HL-60 (cell line): ENCODE measurements at places on chromosomes 7 and 10.
A peak's percentile ranks its signal among the peaks of the same experiment; 100 is the strongest.

- DNase-seq = no peak
Measured at GRCh38 chr7:117146059-117146458, 176.8 kb downstream of the WNT2 start.

- no peak for DNase-seq
Measured at GRCh38 chr10:52533986-52534385, 219.9 kb downstream of the DKK1 start.

GRCh38 chr10:1295756-1296480 lies 239.7 kb downstream of the WDR37 start:
- DNase-seq = no peak

DNA sequence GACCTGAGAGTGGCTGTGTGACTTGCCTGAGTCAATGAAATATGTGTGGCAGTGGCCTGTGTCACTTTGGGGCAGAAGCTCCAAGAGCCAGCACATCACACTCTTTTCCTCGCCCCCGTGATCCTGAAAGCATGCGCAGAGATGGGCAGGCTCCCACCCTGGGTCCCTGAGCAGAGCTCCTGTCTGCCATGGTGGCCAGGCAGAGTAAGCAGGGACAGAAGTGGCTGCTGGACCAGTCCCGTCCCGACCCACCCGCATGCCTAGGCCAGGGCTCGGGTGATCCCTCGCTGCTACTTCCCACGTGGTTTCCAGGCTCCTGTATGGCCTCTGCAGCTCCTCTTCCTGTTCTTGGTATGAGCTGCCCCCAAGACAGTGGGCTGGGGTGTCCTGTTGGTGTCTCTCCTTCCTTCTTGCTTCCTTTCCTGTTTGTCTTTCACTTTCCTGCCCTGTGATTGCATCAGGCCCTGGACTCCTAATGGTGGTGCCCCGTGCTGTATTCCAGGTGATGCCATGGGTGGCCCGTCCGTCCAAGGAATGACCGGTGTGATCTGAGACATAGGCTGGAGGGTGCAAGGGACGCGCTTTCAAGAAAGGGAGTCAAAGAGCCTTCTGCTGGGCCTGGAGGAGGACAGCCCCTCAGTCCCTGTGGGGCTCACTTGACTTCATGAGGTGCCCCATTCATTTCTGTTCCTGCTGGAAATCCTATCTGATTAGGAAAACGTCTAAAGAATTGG lies 71.4 kb upstream of the SHH start:
- no peak for DNase-seq

- DNase-seq = no peak
Measured at GRCh38 chr7:41261080-41261479, 441.8 kb downstream of the INHBA start.

DNA sequence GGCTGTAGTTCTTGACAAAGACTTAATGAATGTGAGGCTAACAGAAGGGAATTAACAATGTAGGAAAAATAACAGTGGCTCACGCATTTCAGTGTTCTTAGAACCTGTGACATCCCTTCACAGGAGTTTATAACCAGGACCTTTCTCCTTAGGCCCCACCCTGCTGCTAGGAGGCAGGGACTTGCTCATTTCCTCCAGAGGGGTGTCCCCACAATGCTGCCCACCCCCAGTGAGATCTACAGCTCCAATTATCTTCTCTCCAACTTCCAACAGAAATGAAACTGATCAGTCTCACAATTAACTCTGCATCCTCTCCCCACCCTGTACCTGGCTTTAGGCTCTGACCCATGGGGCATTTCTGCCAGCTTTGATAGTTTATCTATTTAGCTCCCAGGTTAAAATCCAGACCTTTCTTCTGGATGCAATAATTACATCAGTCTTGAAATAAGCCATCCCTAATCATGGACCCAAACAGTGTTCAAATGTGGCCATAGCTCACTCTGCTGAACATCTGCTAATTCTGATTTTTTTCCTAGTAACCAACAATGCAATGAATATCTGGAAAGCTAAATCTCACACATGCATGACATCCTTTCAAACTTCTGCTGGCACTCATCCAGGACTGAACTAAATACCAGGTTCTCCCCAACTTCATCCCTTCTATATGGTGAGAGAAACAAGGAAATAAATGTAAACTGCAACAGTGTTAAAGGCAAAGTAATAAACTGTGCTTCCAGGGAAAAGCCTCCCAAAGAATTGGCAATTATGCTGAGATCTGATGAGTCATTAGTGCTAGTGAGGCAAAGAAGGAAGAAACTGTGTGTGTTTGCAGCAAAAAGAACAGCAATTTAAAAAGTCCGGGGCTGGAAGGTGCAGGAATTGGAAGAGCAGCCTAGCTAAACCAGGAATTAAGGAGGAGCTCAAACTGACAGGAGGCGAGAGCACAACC lies 64.6 kb downstream of the HERPUD2 start:
- no peak for DNase-seq

DNA sequence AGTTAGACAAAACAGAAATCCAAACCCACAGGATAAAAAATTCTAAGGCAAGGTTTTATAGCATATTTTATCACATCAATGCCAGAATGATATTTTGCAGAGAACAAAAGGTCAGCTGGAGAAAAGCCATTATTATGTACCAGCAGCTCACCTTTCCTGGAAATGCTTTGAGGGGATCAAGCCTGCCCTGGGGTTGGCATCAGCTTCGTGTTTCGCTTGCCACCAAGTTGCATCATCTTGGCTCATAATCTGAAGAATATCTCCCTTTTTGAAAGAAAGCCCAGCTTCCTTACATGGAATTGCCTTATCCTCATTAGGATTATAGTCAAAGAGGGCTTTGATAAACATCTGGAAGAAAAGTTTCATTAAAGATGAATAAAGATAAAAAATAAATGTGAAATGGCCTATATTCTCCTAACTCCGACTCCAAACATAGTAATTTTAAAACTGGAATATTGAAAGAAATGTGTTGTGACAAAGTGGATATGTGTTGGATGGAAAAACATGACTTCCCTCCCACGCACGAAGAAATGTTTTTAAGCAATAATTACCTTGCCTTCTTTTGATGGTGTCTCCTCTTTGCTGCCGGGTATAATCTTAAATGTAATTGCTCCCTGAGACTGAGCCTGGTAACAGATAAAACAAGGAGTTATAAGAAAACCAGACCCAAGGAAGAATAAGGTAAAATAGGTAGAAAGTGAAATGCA lies 121.3 kb upstream of the ODAD2 start:
- DNase-seq = no peak

- DNase-seq = no peak
Measured at GRCh38 chr7:139914306-139915267, 85.5 kb downstream of the TBXAS1 start.

DNA sequence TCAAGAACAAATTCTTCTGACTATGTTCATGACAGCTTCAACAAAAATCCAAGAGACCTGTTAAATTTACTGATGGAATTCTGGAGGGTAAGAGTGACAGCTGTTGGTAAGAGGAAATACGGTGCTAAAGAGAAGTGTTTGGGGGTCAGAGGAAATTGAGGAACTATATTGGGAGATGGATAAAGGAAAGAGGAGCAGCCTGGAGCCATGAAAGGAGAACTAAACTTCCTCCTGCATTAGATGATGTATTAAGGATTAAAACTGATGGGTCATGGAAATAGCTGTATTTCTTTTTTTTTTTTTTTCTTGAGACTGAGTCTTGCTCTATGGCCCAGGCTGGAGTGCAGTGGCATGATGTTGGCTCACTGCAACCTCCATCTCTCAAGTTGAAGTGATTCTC lies 95.3 kb downstream of the HERPUD2 start:
- DNase-seq = no peak

DNA sequence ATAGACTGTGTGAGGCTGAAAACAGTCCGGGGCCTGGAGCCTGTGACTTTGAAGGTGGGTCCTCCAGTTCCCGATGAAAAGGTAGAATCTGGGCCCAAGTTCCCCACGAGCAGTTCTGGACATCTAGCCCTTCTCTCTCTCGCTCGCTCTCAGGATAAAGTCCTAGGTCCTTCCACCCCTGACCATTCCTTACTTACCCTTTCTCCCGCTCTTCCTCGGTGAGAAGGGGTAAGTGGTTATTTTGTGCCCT lies 713 bp downstream of the IMMP2L start:
- peak; percentile 4 for DNase-seq

GRCh38 chr7:151790830-151791620 lies 85.9 kb downstream of the PRKAG2 start:
- no peak for DNase-seq

- DNase-seq = no peak
Measured at GRCh38 chr10:100847440-100847839, 65.3 kb upstream of the SLF2 start.

GRCh38 chr7:34675749-34676374 lies 17.8 kb downstream of the NPSR1 start:
- DNase-seq = peak; percentile 1

- DNase-seq = no peak
Measured at GRCh38 chr7:129825209-129825970, 127.4 kb downstream of the UBE2H start.

GRCh38 chr10:9823268-9823930 lies 1194.3 kb upstream of the CELF2 start:
- DNase-seq = no peak

DNA sequence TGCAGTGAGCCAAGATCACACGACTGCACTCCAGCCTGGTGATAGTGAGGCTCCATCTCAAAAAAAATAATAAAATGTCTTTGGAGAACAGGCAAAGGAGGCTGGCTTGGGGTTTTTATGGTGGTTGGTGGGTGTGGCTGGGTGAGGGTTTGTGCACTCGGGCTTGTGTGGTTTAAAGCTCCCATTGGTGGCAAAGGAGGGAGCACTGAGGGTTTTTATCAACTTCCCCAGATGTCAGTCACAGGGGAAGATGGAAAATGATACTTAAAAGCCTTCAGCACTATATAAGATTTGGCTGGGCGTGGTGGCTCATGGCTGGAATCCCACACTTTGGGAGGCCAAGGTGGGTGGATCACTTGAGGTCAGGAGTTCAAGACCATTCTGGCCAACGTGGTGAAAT lies 16.3 kb upstream of the RNF216 start:
- peak; percentile 38 for DNase-seq

DNA sequence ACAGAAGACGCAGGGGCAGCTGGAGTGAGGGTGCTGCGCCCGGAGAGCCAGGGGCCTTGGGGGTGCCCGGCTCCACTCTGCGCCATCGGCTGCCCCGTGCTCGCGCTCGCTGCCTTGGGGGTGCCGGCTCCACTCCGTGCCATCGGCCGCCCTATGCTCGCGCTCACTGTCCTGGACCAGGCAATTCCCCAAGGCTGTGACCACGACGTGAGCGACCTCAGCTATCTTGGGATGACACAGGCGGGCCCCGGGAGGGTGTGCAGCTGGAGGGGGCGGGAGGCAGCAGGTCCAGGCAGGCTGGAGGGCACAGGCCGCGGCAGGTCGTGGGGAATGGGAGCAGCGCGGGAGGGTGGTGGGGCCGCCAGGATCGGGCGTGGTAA lies 29.7 kb downstream of the CYP2W1 start:
- no peak for DNase-seq

DNA sequence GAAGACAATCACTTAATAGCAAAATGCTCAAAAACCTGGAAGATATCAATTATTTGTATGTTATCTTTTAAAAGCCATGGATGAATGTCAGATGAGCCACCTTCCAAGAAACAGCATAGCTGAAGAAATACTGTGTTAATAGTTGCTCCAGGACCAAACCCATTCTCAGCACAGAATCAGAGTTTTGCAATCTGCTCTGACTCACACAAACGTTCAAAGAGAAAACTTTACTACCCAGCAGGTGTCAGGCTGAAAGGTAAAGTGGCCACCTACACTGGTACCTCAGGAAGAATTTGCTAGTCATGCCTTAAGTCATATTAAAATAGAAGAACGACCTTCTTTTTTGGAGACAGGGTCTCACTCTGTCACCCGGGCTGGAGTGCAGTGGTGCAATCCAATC lies 526.5 kb downstream of the PARD3 start:
- DNase-seq = no peak

DNA sequence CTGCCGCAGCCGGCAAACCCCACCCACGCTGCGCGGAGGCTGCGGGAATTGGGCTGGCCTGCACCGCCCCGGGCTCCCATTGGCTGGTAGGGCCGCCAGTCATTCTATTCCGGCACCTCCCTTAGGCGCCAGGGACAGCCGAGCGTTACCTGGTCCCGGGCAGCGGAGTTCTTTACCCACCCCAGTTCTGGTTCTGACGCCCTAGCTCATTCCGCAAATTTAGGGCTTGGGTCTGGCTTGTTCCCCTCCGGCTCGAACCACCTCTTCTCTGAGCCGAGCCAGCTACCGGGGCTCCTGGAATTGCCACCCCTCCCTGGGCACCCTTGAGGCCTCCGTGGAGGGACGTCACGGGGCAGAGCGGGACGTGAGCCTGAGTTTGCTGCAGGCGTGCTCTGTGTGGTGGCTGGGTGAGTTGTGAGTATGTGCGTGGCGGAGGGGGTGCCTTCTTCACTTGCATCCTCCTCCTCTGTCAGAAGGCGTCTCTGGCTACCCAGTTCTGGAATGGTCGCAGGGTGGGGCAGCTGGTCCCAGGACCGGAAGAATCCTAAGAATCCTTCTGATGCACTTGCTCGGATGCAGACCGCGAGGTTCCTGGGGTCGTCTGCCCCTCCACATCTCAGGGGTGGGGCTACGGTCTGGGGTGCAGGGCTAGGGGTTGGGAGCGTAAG lies at the start of the genes PDZD7 and SFXN3:
Gene PDZD7, minus strand, starts transcription at position 2 of the 668 bp plus-strand sequence. CDS start 910 bp downstream, outside the sequence.
Gene SFXN3, plus strand, starts transcription at position 107 of the 668 bp plus-strand sequence. CDS start 3,461 bp downstream, outside the sequence.
- DNase-seq = peak; percentile 94

- no peak for DNase-seq
Measured at GRCh38 chr7:12315049-12315448, 88.6 kb downstream of the VWDE start.

- DNase-seq = peak; percentile 44
Measured at GRCh38 chr7:158809596-158809995, 19.7 kb downstream of the ESYT2 start.

GRCh38 chr7:135602304-135602703 lies 44.6 kb downstream of the NUP205 start:
- no peak for DNase-seq

- no peak for DNase-seq
Measured at GRCh38 chr7:79855172-79855571, 279.5 kb upstream of the GNAI1 start.

DNA sequence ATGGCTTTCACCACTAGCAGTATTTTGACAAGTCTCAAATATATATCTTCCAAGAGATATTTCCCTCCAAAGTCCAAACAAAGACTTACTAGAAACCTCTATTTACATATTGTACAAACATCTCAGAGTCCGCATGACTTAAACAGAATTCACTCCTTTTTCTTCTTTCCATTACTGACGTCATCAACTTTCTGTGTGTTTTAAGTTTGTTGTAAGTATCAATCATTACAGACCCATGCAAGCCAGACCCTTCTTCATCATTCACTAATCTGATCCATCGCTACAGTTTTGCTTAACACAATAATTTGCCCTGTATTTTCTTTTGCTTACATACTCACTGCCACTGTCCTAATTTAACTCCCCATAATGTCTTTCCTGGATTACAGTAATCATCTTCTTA lies 51.9 kb downstream of the SEMA3A start:
- DNase-seq = no peak

GRCh38 chr7:153887749-153888569 lies 164.2 kb upstream of the DPP6 start:
- no peak for DNase-seq

- no peak for DNase-seq
Measured at GRCh38 chr7:85030893-85031292, 156.0 kb downstream of the SEMA3D start.

GRCh38 chr10:119191881-119192280 lies 13.3 kb upstream of the PRDX3 start:
- DNase-seq = no peak
